ENCODE measurements at places on chromosomes 1 and 21.

- H3K27ac ChIP-seq = no peak overlapping the region
- H3K36me3 ChIP-seq = no peaks in the 10 kb centered on the region
- no peaks in the 10 kb centered on the region for H3K4me1 ChIP-seq
- no peaks in the 10 kb centered on the region for H3K27me3 ChIP-seq
These were observed 145.2 kb downstream of the ADSS2 start for GRCh38 chr1:244306544-244306943.

DNA sequence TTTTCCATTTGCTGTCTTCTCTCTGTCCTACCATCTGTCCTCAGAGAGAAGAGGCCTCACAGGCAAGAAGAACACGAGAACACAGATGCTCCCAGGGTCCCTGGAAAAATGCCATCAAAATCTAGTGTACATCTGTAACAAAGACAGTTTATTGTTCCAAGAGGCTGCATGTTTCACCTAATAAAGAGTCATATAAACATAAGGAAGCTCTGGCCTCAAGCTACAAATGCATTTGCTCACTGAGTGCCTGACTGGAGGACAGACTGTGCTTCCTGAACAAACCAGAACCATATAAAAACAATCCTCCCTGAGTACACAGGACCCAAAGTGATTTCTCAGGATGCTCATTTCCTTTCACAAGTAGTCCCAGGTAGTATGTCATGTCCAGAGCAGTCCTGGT lies 76.3 kb upstream of the SLC44A3 start:
- H3K4me1 ChIP-seq = no peaks in the 10 kb centered on the region
- no peak overlapping the region for H3K27ac ChIP-seq
- H3K27me3 ChIP-seq = no peaks in the 10 kb centered on the region
- no peaks in the 10 kb centered on the region for H3K36me3 ChIP-seq

- no peak overlapping the region for H3K4me3 ChIP-seq
- DNase-seq = no peak
- H3K27ac ChIP-seq = no peak overlapping the region
- no peaks in the 10 kb centered on the region for H3K27me3 ChIP-seq
- H3K4me1 ChIP-seq = peaks cover 17% of the 10 kb centered on the region
These were observed 25.4 kb downstream of the GNAI3 start for GRCh38 chr1:109573785-109574184.

DNA sequence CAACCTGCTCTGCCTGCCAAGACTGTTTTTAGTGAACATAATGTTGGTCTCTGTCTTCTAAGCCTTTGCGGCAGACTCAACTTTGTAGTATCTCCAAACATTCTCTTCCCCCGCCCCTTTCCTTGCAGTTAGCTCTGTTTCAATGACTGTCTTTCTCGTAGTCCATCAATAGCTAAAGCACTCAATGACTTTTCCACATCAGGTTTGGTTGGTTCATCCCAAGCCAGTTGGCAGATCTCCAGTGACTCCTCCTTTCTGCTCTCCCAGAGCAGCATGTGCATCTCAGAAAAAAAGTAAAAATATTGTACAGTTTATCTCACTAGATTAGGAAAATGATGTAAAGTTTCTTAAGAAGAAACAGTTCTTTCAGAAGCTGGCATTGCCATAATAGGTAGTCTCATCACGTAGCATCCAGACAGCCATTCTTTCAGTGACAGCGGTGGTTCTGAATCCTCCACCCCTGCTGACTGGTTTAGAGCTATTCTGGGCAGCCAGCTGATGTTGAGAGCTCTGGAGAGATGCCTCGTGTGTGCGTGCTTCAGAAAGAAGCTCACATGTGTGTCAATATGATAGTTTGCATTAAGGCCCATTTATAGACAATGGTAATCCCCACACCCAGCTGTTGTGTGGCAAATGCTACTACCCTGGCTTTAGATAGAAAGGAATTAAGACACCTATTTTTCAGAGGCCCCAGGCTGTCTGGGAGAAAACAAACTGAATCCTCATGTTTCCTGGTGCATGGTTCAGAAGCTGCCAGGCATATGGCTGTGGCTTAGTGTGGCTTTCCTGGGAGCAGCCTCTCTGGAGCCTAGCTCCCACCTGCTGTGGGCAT lies 53.2 kb downstream of the CNN3 start:
- no peak for DNase-seq
- no peak overlapping the region for H3K4me3 ChIP-seq
- no peaks in the 10 kb centered on the region for H3K36me3 ChIP-seq
- H3K27ac ChIP-seq = no peak overlapping the region
- no peaks in the 10 kb centered on the region for H3K27me3 ChIP-seq

GRCh38 chr1:233224311-233224710 lies 71.2 kb downstream of the PCNX2 start:
- H3K4me1 ChIP-seq = no peaks in the 10 kb centered on the region
- H3K4me3 ChIP-seq = no peak overlapping the region
- H3K36me3 ChIP-seq = peaks cover 5% of the 10 kb centered on the region
- no peak overlapping the region for H3K27ac ChIP-seq
- no peak for DNase-seq
- no peaks in the 10 kb centered on the region for H3K27me3 ChIP-seq

- H3K4me3 ChIP-seq = no peak overlapping the region
- no peaks in the 10 kb centered on the region for H3K36me3 ChIP-seq
- no peak overlapping the region for H3K27ac ChIP-seq
- no peaks in the 10 kb centered on the region for H3K4me1 ChIP-seq
- no peak for DNase-seq
- H3K27me3 ChIP-seq = no peaks in the 10 kb centered on the region
These were observed 126.8 kb upstream of the COL6A1 start for GRCh38 chr21:45854690-45855247.

- no peak overlapping the region for H3K4me3 ChIP-seq
- no peaks in the 10 kb centered on the region for H3K4me1 ChIP-seq
- no peaks in the 10 kb centered on the region for H3K36me3 ChIP-seq
- H3K27ac ChIP-seq = no peak overlapping the region
- DNase-seq = no peak
- no peaks in the 10 kb centered on the region for H3K27me3 ChIP-seq
These were observed 9.6 kb downstream of the LRRC53 start for GRCh38 chr1:74502858-74503257.

DNA sequence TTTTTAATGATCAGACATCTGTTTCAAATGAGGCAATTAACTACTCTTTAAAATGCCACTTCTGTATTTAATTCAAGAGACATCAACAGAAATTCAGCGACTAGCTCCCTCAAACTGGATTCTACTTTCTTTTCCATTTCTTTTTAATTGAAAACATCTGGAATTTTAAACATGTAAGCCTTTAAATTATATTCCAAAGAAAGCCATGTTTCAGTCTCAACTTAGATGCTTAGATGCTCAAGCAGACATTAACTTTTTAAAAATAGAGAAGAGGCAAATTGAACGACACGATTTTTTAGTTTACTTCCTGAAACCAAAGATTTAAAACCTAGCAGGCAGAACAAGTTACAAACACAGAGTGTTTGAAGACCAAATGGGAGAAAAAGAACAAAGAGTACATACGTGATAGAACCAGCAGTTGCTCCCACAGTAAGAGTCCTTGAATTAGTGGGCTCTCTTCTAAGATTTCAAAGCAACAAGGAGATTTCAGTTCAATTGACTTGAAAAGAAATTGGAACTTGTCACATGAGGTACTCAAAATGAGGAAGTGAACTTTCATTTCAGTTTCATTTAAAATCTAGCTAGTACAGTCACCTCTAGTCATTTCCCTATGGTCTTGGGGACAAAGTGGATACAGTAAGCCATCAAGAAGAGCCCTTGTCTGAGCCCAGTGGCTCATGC lies at the start of gene CTSS:
Gene CTSS, minus strand, starts transcription at position 483 of the 681 bp plus-strand sequence. CDS start 1,015 bp downstream, outside the sequence.
- no peaks in the 10 kb centered on the region for H3K27me3 ChIP-seq
- peak; percentile 40 for DNase-seq
- H3K27ac ChIP-seq = peak within 1 kb of the TSS; percentile 51
- H3K4me3 ChIP-seq = peak within 1 kb of the TSS; percentile 71
- H3K36me3 ChIP-seq = no peaks in the 10 kb centered on the region
- peaks cover 43% of the 10 kb centered on the region for H3K4me1 ChIP-seq

GRCh38 chr21:16258844-16259611 lies 529.2 kb downstream of the USP25 start:
- no peaks in the 10 kb centered on the region for H3K4me1 ChIP-seq
- DNase-seq = no peak
- no peaks in the 10 kb centered on the region for H3K36me3 ChIP-seq
- no peak overlapping the region for H3K4me3 ChIP-seq

DNA sequence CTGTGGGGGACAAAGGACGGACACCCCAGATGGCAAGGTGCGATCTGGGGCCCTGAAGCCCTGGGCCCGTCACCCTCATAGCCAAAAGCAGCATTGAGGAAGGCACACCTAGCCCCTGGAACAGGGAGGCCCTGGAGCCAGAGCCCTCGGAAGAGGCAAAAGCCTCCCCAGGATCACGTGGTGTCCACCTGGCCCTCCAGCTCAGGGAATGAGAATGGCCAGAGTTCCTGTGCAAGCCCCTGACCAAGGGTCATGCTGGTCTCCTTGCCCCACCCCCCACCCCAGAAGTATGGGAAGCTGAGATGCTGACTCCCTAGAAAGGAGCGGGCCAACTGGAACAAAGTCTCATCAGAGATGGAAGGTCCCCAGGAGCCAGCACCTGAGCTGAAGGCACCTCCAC lies 1.0 kb upstream of the PDZK1IP1 start:
- no peaks in the 10 kb centered on the region for H3K27me3 ChIP-seq
- H3K4me3 ChIP-seq = no peak overlapping the region
- H3K4me1 ChIP-seq = no peaks in the 10 kb centered on the region
- H3K36me3 ChIP-seq = no peaks in the 10 kb centered on the region

GRCh38 chr1:184641894-184642293 lies 112.8 kb downstream of the EDEM3 start:
- H3K27me3 ChIP-seq = no peaks in the 10 kb centered on the region
- H3K4me1 ChIP-seq = no peaks in the 10 kb centered on the region
- no peak for DNase-seq
- no peak overlapping the region for H3K27ac ChIP-seq
- no peak overlapping the region for H3K4me3 ChIP-seq

- no peaks in the 10 kb centered on the region for H3K27me3 ChIP-seq
- H3K27ac ChIP-seq = peak overlapping the region; percentile 53
These were observed 45.3 kb downstream of the EIF2D start for GRCh38 chr1:206566999-206567398.

GRCh38 chr21:38170283-38170682 lies 86.5 kb upstream of the KCNJ15 start:
- no peak for DNase-seq
- H3K4me3 ChIP-seq = no peak overlapping the region
- no peaks in the 10 kb centered on the region for H3K4me1 ChIP-seq
- no peaks in the 10 kb centered on the region for H3K36me3 ChIP-seq
- no peak overlapping the region for H3K27ac ChIP-seq

DNA sequence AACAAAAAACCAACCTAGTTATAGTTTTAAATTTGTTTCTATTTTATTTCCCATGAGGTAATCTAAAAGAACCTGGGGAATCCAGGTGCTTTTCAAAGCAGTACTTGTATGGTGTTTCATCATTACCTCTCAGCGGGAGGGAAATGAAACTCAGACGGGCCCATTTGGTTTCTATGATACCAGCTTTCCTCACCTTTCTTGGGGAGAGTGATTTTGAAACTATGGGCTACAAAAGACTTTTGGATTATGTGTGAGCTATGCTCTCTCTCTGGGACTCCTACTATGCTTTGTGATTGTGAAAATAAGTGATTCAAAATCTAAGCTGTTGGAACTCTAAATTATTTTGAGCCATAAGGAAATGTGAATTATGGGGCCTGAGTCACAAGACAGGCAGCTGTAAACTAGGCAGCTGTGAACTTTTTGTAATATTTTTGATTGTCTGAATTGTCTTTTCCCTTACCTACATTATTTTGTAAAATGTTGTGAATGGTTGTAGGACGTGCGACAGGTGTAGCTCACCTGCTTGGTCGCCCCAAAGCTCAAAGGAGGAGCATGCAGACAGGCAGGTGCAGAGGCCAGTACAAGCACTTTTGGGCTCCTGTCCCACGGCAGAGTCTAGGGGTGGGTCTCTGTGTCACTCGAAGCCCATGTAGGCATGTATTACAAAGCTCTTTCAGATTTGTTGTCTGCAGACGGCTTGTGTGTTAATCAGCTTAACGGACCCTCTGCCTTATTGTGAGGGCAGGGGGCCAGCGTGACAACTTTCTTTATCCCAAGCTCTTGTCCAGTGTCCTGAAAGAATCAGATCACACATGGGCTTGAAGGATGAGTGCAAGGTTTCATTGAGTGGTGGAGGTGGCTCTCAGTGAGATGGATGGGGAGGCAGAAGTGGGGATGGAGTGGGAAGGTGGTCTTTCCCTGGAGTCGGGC lies 64.8 kb upstream of the BACH1 start:
- no peaks in the 10 kb centered on the region for H3K27me3 ChIP-seq
- H3K27ac ChIP-seq = no peak overlapping the region
- no peak overlapping the region for H3K4me3 ChIP-seq
- H3K36me3 ChIP-seq = no peaks in the 10 kb centered on the region

DNA sequence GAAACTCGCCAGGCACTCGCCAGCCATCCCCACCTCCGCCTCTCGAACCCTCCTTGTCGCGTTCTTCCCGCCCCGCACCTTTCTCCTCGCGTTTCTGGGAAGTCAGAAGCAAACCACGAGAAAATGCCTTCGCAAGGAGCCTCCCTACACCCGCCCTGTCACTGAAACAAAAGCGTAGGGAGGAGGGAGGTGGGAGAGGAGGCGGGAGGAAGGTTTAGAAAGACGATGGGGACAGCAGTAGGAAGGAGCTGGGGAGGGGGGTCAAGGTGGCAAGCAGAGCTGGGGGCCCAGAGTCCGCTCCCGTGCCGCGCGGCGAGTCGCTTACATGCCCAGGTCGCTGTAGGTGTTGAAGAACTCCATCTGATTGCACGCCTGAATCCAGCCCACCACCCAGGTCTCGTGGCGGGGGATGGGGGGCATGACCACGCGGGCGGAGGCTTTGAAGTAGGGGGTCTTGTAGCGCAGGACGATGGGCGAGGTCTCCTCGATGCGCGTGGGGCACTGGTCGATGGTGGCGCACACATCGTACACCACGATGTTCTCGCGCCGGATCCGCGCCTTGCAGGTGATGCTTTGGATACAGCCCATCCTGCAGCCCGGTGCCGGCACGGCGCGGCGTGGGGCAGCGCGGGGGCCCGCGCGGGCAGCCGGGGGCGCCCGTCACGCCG lies 1.0 kb downstream of the FAM78B start:
- peak overlapping the region; percentile 8 for H3K4me3 ChIP-seq
- no peaks in the 10 kb centered on the region for H3K36me3 ChIP-seq
- no peak overlapping the region for H3K27ac ChIP-seq
- peaks cover 14% of the 10 kb centered on the region for H3K4me1 ChIP-seq
- peaks cover 12% of the 10 kb centered on the region for H3K27me3 ChIP-seq

DNA sequence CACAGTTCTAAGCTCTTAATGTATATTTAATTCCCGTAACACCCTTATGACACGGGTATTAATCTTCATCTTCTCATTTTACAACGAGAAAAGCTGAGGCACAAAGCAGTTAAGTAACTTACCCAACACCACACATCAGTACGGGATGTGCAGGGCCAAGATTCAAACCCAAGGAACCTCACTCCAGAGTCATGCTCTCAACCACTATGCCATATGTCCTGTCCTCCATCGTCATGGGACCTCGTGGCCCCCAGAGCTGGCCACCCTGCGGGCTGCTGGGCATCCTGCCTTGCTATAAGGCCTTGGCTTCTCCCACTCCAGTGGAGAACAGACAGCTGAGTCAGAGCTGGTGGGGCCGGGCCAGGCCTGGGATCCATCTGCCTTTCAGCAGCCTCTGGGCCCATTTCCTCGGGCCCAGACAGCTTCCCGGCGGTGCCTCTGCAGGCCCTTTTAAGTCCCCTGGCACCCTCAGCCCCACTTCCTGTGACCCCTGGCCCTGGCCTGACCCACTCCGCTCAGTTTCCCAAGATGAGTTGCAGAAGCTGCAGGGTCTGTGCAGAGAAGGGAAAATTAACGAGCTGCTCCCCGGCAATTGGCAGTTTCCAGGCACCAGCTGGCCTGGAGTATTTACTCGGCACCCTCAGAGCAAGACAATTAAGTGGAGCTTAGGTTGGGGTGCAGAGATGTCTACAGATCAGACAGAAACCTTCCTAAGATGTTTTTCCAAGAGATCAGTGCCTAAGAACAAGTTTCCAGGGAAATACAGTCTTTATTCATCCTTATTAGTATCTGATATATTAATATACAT lies 98.2 kb downstream of the EPHB2 start:
- H3K27ac ChIP-seq = no peak overlapping the region
- no peaks in the 10 kb centered on the region for H3K4me1 ChIP-seq
- H3K36me3 ChIP-seq = no peaks in the 10 kb centered on the region
- no peaks in the 10 kb centered on the region for H3K27me3 ChIP-seq
- no peak overlapping the region for H3K4me3 ChIP-seq
